ENCODE measurements at places on chromosomes 2 and 18. TPM values are rescaled to one million over a fixed set of nuclear protein-coding genes. Genes with fewer than 3 reads are reported as not detected.

GRCh38 chr2:226674123-226674522, 125.5 kb downstream of the IRS1 start:
- no peak for DNase-seq

- DNase-seq = no peak
Measured at GRCh38 chr2:84526562-84526961, 10.3 kb downstream of the DNAH6 start.

DNA sequence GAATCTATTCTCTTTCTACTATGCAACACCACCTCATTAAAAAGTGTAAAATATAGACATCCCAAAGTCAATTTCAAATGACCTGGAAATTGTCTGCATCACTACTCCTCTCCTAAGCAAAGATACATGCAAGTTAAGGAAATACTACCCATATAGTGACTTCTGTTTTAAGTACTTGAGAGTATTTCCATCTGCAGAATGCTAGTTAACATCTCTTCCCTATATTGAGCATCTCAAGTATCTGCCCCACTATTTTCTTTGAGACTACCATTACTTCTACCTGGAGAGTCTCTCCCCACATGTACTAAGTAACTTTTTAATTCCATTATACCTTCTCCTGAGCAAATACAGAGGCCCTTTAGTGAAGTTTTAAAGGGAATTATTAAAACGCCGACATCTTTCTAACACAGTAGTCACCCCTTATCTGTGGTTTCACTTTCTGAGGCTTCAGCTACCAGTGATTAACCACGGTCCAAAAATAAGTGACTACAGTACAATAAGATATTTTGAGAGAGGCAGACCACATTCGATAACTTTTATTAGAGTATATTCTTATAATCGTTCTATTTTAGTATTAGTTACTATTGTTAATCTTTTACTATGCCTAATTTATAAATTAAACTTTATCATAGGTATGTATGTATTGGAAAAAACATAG, 21.8 kb downstream of the CWC22 start:
- no peak for DNase-seq

- no peak for DNase-seq
Measured at GRCh38 chr2:202339071-202339870, 36.9 kb upstream of the BMPR2 start.

DNA sequence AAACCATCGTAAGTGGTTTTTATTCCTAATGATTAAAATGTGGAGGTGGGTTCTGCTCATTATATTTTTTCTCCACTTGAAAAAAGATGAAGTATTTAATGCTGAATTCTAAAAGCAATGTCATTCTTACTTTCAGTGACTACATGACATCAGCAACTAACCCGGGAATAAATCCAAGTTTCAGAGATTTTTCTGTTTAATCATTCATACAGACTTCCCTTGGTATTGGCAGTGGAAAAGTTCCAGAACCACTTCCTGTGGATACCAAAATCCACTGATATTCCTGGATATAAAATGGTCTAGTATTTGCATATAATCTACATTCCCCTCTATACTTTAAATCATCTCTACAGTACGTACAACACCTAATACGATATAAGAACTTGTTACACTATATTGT, 128.6 kb downstream of the ZNF532 start:
- peak; percentile 34 for DNase-seq

DNA sequence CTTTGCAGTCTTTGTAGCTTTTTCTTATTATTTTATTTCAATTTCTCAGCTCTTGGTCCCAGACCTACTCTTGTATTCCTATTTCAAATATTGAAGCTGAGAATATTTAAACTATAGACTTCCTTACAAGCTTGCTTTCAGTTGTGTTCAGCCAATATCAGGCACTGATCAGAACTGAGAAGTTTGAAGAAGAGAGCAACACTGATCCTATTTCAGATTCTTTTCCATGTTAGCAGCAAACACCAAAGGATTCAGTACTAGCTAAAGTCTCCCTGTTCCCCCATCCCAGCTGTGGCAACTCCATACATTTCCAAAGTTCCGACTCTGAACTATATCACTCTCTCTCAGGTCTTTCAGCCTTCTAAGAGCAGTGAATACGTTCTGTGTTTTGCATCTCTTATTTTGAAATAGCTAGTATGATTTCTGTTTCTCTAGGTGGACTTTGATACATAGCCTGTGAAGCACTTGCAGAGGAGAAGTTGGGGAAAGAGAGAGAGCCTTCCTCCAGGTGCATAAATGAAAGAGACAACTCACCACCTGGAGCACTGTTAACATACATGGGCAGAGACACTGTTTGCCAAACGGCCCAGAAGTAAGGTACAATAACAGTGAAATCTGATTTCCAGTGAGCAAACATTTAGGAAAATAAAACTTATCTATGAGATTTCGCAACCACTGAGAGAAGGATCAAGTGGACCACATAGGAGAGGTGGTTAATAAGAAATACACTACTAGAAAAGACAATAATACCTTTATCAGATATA, 135.0 kb upstream of the ZNF804A start:
- no peak for DNase-seq

GRCh38 chr2:208531361-208531760, 124.8 kb downstream of the PTH2R start:
- DNase-seq = no peak

GRCh38 chr18:379681-380330, 112.0 kb upstream of the THOC1 start:
- no peak for DNase-seq

DNA sequence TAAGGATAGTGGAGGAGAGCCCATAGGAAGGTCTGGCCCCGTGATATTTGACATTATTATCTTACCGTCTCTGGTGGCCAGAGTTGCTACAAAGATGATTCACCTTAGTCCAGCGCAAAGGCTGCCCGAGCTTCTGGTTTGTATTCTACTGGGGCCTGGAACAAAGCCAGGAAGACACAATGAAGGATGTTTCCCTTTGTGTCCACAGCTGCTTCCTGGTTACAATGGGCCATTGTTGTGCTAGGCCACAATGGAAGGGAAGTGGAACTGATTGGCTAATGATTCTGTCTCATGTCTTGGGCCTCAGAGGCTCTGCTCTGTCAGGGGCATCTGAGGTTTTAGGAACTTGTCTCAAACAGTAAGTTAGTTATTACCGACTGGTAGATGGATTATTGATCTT, 132.2 kb downstream of the TDRD15 start:
- peak; percentile 13 for DNase-seq

GRCh38 chr2:134312482-134312881, 58.6 kb downstream of the MGAT5 start:
- no peak for DNase-seq

DNA sequence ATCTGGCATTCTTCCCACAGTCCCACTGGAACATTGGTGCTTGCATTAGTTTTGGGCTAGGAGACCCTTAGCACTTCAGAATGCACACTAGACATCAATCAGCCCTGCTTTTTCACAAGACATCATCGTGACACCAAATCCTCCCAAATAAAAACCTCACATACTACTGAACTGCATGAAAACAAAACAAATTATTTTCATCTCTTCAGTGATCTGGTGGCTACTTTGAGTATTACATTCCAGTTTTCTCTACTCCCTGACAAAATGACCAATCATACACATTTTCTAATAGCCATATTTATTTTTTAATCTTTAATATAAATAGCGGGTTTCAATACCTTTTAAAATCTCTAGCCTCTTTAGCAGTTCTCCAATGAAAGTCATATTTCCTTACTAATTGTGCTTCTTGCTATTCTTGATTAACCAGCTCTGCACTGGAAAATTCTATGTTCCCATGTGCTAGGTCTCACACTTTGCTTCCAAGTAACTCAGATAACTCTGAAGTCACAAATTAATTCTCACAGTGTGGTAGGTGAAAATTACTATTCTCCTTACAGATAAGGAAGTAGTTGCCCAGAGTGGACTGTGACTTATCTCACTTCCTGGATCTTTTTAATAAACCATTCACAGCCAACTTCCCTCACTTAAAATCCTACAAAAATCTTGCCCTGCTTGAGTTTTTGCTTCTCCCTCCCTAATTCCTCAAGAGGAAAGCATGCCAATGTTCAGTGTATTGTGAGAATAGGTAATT, 82.5 kb upstream of the EPB41L3 start:
- DNase-seq = no peak

- DNase-seq = no peak
Measured at GRCh38 chr2:65501836-65502235, 69.4 kb upstream of the SPRED2 start.

The DYSF gene
- 15.4 TPM for polyA plus RNA-seq

DNA sequence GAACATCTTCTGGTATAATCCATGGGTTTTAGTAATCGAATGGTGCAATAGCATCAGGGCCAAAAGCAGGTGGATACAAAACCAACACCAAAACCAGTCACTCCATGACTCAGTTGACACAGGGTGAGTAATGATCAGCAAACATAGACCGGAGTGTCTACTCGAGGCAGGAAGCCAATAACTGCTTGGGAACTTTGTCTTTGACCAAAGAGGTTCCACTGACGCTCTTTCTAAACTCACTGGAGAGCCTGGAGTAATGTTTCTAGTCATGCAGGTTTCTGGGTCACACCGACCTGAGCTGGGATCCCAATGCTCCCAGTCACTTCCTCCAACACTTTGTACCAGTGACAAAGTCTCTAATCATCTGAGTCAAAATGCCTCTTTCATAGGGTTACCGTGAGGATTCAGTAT, 30.9 kb downstream of the MREG start:
- no peak for DNase-seq

DNA sequence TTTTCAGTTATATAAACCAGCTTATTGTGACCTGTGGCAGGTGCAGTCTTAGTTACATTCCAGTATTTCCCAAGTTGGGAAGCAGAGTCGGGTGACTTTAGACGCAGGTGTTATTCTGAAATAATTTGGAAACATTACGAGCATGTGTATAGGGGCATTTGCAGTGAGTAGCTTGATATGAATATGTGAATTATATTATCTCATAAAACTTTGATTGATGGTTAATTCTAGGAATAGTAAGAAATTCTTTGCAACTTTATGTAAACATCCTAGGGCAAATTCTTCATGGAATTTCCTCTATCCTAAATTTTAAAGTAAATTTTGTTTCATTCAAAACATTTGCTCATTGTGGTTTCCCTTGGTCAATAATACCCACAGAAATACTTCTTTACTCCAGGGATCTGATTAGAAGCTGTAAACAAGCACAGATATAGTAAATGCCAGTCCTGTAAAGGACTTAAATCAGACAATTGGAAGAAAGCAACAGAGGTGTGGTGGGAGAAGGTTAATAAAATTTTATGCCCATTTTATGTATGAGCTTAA, 580.6 kb upstream of the CDH2 start:
- no peak for DNase-seq

GRCh38 chr2:70553334-70553583, 367 bp downstream of the TGFA start:
- peak; percentile 7 for DNase-seq

GRCh38 chr2:105114551-105114950, 76.7 kb downstream of the MRPS9 start:
- DNase-seq = peak; percentile 25

The MC4R gene
- polyA plus RNA-seq = 0.87 TPM

DNA sequence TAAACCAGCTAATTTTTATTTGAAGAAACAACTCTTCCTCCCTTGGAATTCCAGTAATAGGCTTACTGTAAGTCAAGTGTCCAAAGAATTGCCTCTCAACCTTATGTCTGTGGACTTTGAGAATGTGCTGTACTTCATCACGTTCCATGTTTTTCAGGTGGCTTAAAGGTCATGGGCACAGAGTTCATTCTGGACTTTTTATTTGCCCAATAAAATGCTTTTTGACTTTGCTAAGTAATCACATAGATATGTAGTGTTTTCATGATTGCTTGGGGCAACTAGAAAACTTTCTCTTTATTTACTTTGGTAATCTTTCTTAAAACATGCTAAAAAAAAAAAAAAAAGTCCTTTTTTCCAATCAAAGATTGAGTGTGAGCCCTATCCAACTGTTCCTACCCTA, 10.4 kb upstream of the DNAH7 start:
- no peak for DNase-seq

DNA sequence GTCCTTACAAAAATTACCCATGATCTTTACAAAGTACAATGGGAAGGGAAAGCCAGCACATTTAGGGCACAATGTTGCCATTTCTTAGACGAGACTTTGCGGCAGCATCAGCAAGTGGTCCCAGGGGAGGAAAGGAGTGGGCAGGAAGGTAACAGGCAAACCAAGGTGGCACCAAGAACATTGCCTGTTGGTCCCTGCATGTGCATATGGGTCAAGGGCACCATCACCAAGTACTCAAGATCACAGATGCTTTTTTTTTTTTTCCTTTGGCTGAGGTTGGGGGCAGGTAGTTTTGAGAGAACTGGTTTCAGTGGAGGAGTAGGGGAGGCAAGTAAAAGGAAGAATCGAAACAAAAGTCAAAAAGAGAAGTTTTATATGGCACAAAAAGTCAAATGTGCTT, 752 bp upstream of the CYTIP start:
- DNase-seq = no peak

DNA sequence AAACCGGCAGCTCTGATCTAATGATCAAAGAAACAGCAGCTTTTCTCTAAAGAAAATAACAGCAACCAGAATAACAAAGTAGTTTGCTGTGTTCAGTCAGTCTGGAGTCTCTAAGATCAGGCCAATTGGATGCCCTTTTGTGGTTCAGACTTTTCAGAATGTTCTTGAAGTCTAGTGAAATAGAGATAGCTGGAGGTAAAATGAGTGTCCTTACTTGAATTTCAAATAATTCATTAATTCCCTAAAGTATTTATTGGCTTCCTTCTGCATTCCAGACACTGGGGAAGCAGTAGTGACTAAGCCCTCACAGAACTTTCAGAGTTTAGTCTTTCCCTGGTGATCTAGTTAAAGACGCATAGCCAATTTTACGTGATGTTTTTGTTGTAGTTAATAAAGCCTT, 58.7 kb downstream of the C18orf54 start:
- DNase-seq = no peak

DNA sequence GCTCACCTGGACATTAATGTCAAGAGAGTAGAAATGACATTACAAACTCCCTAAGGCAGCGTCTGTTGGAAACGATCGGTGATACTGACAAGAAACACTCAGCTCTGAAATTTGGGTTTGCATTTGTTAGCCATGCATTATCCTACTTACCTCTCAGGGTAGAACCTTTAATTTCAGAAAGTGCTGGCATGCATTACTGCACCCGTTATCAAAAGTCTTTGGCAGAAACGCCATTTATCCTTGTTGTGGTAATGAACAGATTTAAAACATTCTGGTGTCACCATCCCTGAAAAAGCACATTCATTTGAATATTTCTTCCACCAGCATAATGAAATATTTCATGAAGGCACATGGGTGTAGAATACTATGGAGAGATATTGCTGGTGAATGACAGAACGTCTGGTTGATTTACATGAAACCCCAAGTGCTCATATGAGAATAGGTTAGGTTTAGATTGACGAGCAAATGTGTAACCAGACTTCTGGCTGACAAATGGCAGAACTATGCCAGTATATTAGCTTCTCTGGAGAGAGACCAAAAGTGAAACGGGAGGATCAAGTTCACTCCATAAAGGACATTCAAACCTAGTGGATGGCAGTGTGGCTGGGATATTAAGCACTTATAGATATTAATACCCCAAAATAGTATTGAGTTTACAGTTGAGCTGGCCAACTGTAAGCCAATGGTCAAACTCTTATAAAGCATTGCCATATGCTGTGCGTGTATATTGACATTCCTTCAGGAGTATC, 53.5 kb upstream of the ITGB6 start:
- no peak for DNase-seq

Measured in right lung (tissue), 10 donors.